Fibroblast of skin of right biceps (primary cell): ENCODE measurements at places on chromosomes 5 and 9.

- DNase-seq = no peak
Measured at GRCh38 chr9:92369075-92369474, 35.3 kb downstream of the OGN start.

- no peak for DNase-seq
Measured at GRCh38 chr9:106816524-106816923, 46.4 kb upstream of the ZNF462 start.

- DNase-seq = peak; percentile 66
Measured at GRCh38 chr5:158133369-158133768, 274.4 kb upstream of the CLINT1 start.

DNA sequence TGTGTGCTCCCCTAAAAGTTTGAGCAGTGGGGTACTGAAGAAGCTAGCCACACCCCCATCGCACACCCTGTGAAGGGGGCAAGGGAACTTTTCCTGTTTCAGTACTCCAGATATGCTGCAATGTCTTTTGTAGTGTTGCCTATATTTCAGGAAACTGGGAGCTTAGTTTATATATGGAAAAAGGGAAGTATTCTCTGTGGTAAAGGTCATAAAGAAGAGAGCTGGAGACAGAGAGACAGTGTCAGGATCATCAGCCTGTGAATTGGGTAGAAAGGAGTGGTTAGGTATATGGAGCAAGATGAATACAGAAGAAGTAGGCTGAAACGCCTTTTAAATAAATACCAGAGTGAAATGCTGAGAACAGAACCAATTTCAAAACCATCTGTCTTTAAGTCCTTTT, 82.2 kb upstream of the C9orf72 start:
- DNase-seq = no peak

DNA sequence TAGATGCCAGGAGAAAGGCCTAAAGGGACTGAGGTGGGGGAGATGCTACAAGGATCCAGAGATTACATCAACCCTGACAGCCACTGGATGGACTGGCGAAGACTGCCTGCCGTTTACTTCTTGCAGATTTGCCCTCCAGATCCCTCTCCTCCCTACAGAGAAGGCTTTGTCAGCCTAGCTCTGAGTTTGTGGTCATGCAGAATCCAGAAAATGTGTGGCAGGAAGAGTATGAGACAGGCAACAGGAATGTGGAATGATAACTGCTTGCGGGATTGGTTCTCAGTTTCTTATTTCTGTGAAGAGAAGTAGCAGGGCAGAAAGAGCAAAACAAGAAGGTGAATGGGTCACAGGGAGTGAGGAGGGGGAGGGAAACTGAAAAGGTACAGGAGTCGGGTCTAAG, 129.6 kb downstream of the TLE1 start:
- peak; percentile 97 for DNase-seq

GRCh38 chr9:129981180-129981907, 61.6 kb downstream of the FNBP1 start:
- no peak for DNase-seq

DNA sequence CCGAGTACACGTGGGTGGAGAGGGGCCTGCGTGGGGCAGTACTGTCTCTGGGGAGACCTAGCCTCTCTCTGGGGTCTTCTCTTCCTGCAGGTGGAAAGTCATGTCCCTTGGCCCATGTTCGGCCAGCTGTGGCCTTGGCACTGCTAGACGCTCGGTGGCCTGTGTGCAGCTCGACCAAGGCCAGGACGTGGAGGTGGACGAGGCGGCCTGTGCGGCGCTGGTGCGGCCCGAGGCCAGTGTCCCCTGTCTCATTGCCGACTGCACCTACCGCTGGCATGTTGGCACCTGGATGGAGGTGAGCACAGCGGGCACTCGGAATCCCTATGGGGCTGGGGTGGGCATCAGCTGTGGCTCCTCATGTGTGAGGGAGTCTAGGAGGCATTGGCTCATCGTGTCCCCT, 5.5 kb upstream of the CACFD1 start:
- DNase-seq = no peak

DNA sequence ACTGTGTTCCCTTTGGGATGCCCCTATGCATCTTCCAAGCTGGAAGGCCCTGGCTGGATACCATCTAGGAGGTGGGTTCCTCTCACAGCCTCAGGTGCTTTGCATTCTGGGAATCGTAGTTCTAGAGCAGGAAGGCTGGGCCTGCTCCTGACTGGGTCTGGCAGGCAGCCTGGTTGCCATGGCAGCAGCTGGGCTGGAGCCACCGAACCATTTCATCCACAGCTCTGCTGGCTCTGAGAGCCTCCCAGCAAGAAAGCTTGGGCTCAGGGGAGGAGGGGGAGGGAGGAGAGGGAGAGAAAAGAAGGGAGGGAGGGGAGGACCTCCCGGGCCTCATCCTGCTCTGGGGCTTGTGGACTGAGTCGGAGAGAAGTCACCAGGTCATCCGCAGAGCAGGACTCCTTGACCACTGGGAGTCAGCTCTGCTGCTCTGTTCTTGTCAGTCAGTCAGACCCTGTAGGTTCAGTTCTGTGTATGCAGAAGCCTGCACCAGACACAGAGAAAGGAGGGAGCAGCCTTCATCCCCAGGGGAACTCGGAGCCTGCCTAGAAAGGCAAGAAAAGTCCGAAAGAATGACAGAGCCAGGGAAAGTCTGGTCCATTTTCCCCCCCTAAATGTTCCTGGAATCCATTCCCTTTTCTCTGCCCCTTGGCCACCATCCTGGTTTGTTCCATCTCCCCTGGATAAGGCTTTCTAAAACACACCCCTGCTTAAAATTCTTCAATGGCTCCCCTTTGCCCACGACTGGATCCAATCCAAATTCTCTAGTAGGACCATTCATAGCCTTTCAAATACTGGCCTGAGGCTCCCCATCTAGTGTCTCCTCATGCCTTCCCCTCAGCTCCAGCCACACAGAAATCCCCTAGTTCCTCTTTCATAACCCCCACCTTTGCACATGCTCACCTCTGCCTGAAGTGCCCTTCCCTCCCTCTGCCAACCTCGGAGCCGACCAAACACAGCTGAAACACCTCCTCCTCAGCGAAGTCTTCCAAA, 65.4 kb upstream of the ARAP3 start:
- DNase-seq = peak; percentile 24

DNA sequence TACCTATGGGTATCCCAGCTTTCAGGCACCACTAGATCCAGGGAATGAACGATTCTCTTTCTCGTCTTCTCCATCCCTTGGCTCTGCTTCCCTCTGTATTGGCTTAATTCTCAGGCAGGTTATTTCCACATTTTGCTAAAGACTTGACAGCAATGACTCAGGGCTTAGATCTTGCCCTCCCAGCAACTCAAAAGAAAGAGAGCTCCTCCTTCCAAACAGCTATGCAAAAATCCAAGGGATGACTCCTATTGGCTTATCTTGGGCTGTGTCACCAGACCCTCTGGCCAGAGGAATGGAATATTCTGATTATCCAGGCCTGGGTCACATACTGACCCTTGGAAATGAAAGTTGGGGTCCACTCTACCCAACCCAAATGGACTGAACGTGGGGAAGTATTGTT, 270.2 kb downstream of the NTRK2 start:
- no peak for DNase-seq

DNA sequence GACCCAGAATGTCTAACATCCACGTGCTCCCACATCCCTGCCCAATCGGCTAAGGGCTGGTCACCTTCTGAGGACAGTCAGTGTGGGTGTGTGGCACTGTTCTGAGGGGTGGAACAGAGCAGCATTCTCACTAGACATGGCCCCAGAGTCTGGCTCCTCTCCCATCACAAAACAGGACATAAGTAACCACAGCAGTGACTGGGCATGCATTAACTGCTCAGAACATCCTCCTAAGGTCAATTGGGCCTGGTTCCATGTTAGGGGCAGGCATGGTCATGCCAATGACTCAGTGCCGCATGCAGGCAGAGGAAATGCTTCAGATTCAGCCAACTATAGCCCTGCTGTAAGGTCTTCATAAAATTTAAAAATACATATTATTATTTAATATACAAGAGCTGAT, 12.9 kb downstream of the MACROH2A1 start:
- peak; percentile 40 for DNase-seq

DNA sequence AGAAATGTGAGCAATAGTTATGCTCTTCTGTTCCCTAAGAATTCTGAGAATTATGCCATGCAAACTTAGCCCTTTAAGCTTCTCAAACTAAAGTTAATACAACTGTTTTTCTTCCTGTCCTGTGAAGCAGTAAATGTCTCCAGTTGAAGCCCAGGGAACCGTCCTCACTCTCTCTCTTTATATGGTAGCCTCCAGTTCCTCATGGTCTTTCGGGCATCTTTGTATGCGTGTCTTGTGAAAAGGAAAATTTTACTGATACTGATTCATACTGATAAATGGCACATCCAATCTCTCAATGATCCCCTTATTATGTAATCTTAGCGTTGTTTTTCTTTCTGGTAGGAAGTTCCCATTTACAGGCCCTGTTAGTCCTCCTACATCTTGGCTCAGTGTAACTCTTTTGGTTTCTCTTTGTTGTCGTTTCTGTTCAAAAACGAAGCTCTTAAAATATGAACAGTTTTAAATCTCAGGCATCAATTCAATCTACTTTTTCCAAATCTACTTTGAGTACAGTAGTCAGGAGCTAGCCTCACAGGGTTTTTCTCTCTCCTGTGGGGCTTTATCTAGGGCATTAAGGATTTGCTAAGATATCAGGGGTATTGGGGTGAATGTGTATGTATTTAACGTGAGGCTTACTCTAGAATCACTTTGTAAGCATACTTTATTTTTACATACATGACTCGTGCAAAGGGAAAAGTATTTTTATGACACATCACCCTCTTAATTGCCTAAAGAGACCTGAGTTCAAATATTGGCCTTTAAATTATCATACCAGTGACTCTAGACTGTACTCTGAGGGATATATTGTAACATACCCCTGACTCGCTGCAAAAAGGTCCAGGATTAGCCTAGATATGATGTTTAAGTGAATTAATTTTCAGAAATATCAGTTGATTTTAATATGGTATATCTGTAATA, 258.0 kb downstream of the NR3C1 start:
- peak; percentile 56 for DNase-seq

- DNase-seq = peak; percentile 78
Measured at GRCh38 chr9:94973451-94973941, 247.0 kb downstream of the AOPEP start.

GRCh38 chr5:15571081-15571480, 71.1 kb downstream of the FBXL7 start:
- DNase-seq = no peak

DNA sequence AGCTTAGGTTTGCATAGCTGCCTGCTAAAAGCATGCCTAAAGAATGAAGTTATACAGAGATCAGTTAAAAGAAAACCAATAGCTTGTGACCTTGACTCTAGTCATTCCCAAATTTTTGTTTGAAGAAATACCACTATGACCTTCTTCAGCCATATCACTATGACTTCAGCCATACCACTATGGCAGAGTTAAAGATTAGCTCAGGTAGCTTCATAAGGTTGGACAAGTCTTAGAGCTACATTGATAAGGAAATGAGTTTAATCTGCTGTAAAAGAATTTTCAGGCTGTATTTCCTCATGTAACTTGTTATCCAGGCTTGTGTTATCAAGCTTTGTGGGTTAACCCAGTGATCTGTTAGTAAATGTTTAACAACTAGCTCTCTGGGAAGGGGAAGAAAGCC, 30.7 kb downstream of the C6 start:
- DNase-seq = no peak

DNA sequence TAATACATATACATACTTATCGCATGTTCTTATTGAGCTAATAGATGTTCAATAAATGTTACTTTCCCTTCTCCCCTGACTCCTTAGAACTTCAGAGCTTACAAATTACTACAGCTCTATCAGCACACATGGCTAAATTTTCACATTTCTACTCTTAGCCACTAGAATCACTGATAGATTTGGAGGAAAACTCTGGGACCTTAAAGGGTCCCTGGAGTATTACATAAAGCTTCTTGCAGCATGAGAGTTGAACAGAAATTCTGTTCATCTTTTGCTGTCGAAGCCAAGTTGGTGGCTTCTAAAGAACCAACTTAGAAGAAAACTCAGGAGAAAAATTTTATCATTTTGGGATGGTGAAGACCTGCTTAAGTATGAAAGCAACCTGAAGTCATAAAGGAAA, 15.5 kb downstream of the B4GALT1 start:
- DNase-seq = no peak

DNA sequence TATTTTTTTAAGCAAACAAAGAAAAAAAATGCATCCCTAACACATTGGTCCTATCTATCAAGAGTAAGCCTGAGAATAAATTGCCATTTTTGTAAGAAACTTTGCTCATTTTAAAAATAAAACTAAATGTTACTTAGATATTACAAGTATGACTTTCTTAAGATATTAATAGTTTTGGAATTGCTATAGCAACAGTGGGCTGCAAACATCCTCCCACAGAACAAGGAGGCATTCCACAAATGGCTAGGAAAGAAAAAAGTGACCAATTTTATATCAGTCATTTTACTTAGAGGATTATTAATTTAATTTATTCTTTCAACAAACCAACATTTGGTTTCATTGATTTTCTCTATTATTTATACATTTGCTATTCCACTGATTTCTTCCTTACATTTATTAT, 63.7 kb downstream of the LURAP1L start:
- DNase-seq = no peak

DNA sequence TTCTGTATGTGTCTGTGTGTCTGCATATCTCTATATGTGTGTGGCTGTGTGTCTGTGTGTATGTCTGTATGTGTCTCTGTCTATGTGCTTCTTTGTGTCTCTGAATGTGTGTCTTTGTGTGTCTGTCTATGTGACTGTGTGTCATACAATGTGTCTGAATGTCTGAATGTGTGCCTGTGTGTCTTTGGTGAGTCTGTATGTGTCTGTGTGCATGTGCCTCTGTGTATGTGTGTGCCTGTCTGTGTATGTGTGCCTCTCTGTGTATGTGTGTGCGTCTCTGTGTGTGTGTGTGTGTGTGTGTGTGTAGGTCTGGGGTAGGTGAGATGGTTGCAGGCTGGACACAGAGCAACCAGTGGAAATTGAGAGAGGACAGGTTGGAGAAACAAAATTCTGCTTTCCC, 435.3 kb downstream of the ARHGEF28 start:
- DNase-seq = no peak

- DNase-seq = no peak
Measured at GRCh38 chr5:178396796-178397720, 164.5 kb upstream of the PHYKPL start.

DNA sequence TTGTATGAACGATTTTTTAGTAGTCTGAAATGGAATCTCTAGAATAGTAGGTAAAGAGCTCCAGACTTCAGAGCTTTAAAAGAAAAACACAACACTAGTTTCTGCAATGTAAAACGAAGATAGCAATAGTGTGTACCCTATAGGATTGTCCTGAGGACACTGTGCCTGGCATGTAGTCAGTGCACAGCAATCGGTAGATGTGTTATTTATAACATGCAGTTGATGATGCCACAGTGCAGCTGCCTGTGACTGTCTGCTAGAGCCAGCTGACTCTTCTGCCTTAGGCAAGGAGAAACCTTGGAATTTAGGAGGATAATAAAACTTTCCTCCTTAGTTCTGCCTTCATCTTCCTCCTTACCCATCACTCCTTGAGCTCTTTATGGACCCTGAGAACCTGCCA, 27.7 kb upstream of the TMOD1 start:
- DNase-seq = no peak

DNA sequence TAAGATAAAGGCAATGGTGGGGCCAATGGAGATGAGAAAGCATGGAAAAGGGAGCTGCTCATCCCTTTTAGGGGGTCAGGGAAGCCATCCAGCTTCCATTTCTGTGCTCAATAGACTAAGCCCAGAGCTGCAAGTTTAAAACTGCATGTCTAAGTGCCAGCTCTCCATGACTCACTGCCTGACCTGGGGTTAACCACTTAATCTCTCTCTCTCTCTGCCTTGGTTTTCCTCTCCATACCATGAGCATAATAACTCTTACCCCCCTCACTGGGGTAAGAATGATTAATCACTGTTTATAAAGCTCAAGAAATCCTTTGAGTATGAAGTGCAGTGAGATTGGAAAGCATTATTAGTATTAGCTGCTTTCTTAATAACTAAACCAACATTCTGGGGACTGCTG, 1382.4 kb upstream of the WWC1 start:
- peak; percentile 92 for DNase-seq

GRCh38 chr5:113680534-113680933, 167.0 kb downstream of the YTHDC2 start:
- DNase-seq = no peak
